ENCODE measurements at places on chromosomes 7 and 10.

- no peak for DNase-seq
These were observed 10.7 kb downstream of the KIAA1549 start for GRCh38 chr7:138970446-138970845.

GRCh38 chr7:89064831-89065230 is 269.3 kb upstream of the TEX47 start:
- DNase-seq = no peak

GRCh38 chr7:22417349-22417748 is 60.4 kb upstream of the RAPGEF5 start:
- no peak for DNase-seq

- DNase-seq = no peak
These were observed 1156.3 kb downstream of the SORCS3 start for GRCh38 chr10:105797234-105797890.

- DNase-seq = no peak
These were observed 137.5 kb downstream of the FGFR2 start for GRCh38 chr10:121460733-121461132.

GRCh38 chr10:45256246-45256645 is 59.2 kb downstream of the OR13A1 start:
- DNase-seq = no peak

DNA sequence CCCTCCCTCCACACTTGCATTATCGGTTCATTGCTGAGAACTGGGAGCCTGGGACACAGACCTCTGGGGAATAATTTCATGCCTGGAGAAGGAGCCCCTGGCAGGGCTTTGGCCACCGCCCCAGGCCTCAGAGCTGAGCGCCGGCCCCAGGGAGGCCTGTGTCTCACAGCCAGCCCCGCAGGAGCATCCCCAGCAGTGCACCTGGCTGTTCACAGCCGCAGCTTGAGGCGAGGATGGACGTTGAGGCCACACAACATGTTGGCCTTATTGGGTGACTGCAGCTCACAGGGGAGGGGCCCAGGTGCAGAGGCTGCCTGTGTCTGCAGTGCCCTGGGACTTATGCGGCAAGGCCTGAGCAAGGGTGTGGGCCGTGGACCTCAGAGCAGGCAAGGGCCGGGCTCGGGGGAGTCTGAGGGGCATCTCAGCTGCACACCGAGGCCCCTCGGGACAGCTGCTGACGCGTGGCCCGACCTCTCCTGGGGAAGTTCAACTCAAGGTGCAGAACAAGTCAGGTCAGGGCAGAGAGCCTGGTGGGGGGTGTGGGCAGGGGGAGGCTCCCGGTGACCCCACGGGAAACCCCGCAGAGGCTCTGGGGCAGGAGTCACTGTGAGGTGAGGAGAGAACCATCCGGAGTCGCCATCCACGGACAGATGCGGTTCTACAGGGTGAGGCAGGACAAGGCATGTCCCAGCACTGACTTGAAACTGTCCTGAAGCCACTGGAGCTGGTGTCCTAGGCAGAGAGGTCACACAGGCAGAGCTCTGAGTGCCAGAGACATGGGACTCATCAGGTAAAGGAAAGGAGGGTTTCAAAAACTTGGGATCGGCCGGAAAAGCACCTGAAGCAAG is 13.1 kb upstream of the UBE3C start:
- DNase-seq = no peak

GRCh38 chr7:123705211-123705901 is 43.4 kb downstream of the WASL start:
- no peak for DNase-seq
